ENCODE measurements at places on chromosomes 6 and 20.

DNA sequence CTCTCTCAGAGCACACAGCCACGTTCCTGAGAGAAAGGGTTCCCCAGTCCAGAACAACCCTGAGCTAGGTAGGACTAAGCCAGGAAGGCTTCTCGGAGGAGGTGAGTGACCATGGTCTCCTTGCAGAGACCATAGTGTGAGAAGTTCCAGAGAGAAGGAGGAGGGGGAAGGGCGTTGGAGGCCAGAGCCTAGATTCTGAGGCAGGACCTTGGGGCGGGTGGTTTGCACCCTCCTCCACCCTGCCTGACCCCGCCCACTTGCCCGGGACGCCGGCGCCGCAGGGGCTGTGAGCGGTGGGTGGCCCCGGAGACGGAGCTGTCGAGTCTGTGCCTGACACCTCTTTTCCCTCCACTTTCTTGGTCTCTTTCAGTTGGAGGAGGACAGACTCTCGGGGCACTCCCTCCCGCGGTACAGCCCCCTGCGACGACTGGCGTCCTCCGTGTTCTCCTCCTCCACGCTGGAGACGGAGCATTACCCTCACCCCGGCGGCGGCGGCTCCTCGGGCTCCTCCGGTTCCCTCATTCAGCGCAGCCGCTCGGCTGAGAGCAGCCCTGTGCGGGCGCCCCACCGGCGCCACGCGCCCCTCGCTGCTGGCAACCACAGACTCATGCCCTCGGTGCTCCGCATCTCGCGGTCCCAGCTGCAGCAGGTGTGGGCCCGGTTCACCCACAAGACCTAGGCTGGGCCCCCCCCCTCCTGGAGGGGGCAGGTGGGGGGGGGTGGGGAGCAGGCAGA is 26.2 kb downstream of the TTBK1 start:
- peak; percentile 51 for DNase-seq

DNA sequence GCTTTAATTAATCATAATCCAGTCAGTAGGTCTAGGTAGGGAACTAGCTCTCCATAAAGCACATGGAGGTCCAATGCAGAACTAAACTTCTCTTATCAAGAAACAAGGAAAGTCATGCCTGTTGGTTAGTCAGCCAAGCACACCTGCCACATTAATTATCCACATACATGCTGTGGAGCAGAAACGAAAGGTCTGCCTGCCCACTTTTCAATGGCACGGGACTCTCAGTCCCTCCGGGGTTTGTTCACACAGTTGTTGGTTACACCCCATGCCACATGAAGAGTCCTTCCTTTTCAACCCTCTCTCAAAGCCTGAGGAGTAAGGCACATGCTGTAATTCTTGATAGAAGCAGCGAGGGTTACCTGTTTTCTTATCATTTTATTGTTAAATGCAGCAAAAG is 1096.4 kb upstream of the MAP3K7 start:
- DNase-seq: no peak

DNA sequence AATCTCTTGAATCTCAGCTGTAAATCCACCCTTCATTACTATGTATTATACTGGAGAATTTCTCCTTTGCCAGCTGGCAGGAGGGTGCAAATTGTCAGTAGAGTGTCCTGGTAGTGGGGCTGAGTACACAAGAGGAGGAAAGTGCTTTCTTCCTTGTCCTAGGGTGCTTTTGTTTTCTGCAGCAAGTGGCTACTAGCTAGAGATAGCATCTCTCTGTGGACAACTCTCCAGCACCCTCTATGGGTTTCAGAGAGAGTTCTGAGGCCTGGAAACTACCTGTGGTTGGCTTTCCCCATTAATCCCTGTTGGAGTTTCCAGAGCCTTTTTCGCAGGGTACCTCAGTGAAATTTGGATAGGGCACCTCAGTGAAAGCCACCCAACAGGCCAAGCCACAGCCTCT is 422.5 kb upstream of the RGS17 start:
- no peak for DNase-seq

DNA sequence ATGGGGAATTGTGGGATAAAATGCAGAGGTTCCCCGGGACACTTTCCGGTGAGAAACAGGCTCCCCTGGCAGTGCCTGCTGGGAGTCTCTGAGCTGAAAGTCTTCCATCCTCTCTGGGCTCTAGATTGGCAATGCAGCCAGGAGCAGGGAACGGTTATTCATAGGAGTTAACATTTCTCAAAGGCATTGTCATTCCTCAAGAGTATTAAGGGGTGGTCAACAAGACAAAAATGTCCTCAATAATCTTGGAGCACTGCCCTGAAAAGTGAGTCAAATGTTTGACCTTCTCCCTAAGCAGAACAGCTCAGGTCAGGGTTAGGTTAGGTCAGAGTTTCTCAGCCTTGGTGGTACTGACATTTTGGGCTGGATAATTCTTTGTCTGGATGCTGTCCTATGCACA is 13.2 kb downstream of the BPIFB1 start:
- DNase-seq: no peak

DNA sequence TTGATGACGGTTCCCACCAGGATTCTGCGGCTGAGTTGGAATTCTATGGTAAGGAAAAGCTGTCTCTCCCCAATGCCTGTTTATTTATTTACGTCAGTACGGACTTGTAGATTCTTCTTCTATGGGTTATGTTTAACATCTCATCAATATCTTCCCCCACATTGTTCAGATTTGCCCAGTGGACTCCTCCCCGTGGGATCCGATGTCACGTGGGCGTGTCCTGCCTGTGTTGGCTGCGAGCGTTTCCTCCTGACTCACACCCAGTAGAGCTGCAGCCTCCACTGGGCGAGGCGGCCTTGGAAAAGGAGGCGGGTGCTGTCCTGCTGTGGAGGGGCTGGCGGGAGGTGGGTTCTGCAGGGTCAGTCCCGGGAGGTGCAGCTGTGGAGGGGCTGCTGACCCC is 46.8 kb upstream of the SLCO4A1 start:
- no peak for DNase-seq

GRCh38 chr20:731891-732560 is 36.3 kb downstream of the SLC52A3 start:
- DNase-seq: no peak

DNA sequence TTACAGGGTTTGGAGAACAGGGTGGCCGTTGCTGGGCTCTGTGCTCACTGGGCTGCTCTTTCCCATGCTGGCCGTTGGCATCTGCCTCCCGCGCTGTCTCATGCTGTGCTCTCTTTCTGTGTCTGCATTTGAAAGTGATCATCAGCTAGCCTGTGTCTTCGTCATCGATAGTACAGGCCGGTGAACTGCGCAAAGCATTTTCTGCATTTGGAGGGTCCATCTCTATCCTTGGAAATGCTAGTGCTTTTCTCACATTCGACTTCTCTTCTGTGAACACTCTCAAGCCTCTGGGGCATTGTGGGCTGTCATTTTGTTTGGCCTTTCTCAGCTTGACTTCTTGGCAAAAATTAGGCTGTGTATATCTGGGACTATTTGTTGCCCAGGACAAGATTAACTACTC is 6.8 kb upstream of the SNHG17 start:
- DNase-seq: no peak

DNA sequence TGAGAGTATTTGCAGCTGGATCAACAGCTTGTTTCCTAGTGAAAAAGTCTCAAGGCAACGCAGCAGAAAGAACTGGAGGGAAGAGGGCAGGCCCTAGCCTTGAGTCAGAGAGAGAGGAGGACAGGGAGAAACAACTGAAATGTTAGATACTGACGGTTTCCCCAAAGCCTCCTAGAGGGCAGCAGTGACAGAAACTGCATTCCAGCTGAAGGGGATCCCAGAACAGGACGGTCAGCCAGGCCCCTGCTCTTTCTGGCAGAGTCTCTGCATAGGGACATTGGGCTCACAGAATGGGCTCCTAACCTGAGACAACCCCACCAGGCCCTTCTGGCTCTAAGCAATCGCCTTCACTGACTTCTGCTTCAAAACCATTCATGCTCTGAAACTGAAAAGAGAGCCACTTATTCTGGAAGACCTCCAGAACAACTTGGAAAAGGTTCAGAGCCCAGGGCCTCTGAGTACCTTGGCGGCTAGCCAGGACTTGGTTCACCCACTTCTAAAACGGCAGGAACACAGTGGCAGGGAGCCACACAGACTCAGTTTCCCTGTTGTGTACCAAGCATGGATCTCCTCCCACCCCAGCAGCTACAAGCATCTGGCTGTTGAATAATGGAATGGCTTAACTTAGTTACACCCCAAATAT is 72.9 kb downstream of the PSMB1 start:
- DNase-seq: no peak

DNA sequence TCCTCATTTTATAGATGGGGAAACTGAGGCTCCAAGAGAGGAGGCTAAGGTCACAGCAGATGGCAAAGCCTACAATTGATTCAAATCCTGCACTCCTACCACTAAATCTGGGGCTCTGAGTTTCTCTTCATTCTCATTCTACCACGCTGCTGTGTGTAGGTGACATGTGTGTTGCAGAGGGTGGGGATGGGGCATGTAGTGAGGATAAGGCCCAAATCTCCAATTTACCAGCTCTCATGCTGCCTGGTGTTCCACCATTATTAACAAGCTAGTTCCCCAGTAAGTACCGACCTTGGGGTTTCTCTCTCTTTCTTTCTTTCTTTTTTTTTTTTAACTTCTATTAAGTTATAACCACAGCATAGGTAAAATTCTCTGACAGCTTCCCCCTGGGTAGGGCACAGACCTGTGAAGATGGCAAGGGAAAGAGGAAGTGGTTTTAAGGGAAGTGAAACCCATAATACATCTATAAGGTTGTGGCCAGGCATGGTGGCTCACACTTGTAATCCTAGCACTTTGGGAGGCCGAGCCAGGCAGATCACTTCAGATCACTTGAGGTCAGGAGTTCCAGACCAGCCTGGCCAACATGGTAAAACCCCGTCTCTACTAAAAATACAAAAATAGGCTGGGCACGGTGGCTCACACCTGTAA is 13.0 kb upstream of the MATN4 start:
- peak; percentile 42 for DNase-seq

DNA sequence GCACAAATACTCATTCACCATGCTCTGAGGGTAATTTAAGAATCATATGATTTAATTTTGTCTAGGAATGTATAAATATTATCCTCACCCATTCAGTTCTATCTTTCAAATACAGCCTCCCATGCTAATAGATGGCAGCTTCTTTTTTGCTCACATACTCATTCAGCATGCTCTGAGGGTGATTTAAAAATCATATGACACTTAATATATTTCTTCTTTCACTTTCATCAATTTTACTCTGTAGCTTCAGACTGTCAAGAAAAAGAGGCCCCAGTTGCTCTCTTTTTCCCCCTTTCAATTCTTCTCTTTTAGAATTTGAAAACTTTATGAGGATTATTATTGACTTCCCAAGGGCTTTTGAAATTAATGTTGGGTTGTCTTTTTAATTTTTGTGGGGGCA is 161.7 kb upstream of the LAMP5 start:
- DNase-seq: no peak

GRCh38 chr6:148538261-148539190 is 195.9 kb downstream of the SASH1 start:
- DNase-seq: no peak

GRCh38 chr6:34246563-34247391 is 2.0 kb downstream of the SMIM29 start:
- peak; percentile 68 for DNase-seq

- DNase-seq: no peak
Observed at GRCh38 chr6:4506792-4507191, 269.4 kb upstream of the CDYL start.

DNA sequence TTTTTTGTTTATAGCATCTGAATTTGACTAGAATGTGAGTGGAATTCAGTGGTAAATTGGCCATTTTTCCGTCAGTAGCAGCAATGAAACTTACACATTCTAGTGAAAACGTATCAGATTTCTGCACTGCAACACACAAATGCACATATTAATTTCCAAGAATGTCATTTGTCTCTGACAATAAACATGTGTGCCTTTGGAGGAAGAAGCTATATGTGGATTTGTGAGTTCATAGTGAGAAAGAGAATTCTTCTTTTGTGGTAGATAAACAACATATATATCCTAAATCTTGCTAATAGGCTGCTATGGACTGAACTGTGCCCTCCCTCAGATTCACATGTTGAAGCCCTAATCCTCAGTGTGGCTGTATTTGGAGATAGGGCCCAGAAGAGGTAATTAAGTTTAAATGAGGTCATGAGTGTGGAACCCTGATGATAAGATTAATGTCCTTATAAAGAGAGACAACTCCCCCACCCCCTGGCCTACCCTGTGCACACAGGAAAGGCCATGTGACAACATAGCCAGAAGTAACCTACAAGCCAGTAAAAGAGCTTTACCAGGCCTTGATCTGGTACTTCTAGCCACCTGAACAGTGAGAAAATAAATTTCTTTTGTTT is 200.2 kb upstream of the EYA4 start:
- DNase-seq: no peak

DNA sequence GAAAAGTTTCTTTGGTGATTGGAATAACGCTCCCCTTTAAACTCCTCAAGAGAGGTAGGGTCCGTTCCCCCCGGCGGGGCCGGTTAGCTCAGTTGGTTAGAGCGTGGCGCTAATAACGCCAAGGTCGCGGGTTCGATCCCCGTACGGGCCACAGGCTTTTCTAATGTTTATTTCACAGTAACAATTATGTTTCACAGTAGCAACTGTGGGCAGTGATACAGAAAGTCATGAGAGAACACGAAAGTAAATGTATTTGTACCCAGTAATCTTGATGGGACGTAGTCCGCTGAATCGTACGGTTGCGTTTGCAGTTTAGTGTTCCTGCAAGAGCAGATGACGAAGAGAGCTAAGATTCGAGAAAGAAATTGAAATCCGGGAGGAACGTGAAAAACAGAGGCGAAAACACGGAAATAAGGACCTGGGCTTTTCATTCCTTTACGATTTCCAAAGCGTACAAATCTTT is 505.5 kb downstream of the PRIM2 start:
- no peak for DNase-seq

DNA sequence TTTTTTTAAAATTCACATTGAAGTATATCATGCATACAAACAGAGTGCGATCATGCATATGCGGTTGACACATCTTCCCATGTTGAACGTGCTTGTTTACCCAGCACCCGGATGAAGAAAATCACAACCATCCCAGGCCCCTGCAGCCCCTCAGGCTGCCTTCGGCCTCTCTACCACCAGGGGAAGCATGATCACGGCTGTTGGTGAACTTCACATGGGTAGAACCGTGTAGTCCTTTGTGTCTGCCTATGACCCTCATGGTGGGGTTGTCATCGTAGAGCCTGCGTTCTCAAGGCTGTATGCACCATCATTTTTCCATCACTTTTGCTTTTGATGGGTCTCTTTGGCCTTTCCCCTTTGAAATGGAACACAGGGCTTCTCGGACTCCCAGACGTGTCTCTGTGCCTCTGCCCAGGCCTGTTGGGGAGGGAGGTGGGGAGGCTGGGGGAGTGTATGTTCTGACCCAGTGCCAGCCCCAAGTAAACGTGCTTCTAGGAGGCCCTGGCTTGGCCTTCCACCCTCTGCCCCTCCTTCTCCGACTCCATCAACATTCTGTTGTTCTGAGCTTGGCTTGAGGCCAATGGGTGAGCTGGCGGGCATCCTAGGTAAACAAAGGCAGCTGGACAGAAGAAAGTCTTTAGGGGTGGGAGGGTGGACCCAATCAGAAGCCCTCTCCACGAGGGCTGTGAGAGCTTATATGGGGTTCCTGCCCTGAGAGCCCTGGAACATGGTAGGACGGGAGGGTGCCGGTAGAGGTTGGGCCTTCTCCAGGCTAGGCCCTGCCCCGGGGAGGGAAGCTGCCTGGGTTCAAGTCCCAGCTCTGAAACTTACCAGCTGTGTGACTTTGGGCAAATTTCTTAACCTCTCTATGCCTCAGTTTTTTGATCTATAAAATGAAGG is 39.7 kb downstream of the TGM2 start:
- DNase-seq: no peak

- no peak for DNase-seq
Observed at GRCh38 chr6:106064142-106064541, 22.0 kb upstream of the PRDM1 start.

- DNase-seq: no peak
Observed at GRCh38 chr6:129488313-129488712, 221.7 kb downstream of the ARHGAP18 start.

GRCh38 chr6:80988286-80988685 is 764.2 kb downstream of the TENT5A start:
- DNase-seq: no peak

Measured in CD4-positive, alpha-beta T cell treated with Interferon alpha-2 for 1 hour (primary cell).